Chondrocyte (in vitro differentiated cells): ENCODE measurements at places on chromosomes 12 and 14.
A peak's percentile ranks its signal among the peaks of the same experiment; 100 is the strongest.

DNA sequence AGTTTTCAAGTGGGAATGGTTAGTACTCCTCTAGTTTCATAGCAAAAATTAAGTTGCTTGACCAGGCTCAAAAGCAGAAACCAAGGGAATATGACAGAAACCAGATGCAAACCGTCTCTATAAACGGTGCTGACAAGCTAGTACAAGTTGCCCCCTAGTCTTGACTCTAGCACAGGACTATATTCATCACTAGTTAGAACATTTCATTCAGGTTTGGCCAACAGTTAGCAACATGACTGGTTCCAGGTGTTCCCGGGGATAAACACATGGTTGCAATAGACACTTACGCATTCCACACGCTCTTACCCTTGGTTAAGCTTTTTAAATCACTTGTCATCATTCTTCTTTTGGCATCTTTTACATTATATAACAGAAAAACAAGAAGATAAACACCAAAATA lies 103.6 kb downstream of the SCFD1 start:
- H3K36me3 ChIP-seq: peaks cover 37% of the 10 kb centered on the region
- no peak for DNase-seq
- H3K27me3 ChIP-seq: no peaks in the 10 kb centered on the region
- H3K27ac ChIP-seq: no peak overlapping the region
- no peak overlapping the region for H3K4me3 ChIP-seq
- H3K4me1 ChIP-seq: peaks cover 15% of the 10 kb centered on the region

- DNase-seq: no peak
- H3K4me1 ChIP-seq: peaks cover 17% of the 10 kb centered on the region
- H3K4me3 ChIP-seq: no peak overlapping the region
- H3K27ac ChIP-seq: no peak overlapping the region
- no peaks in the 10 kb centered on the region for H3K27me3 ChIP-seq
- no peaks in the 10 kb centered on the region for H3K36me3 ChIP-seq
Observed at GRCh38 chr12:112330706-112331105, 51.5 kb downstream of the HECTD4 start.

DNA sequence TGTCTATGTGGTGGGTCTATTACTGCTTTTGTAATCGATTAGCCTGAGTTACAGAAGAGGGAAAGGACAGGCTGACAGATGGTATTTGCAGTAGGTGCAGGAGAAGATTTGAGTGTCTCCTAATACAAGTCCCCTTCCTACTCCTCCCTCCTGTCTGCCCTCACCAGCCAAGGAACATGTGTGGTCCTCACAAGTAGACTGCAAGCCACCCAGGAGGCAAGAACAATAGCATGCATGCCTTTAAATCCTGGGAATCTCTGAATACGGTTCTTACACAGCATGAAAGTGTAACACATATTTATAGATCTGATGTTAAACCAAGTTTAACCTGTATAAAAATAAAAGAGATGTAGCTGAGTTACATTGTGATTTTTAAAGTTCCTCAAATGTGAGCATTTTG lies 117.0 kb downstream of the PTCSC3 start:
- H3K4me1 ChIP-seq: peaks cover 3% of the 10 kb centered on the region
- H3K36me3 ChIP-seq: no peaks in the 10 kb centered on the region
- DNase-seq: no peak
- H3K4me3 ChIP-seq: no peak overlapping the region
- H3K27me3 ChIP-seq: peaks cover 33% of the 10 kb centered on the region
- H3K27ac ChIP-seq: no peak overlapping the region

DNA sequence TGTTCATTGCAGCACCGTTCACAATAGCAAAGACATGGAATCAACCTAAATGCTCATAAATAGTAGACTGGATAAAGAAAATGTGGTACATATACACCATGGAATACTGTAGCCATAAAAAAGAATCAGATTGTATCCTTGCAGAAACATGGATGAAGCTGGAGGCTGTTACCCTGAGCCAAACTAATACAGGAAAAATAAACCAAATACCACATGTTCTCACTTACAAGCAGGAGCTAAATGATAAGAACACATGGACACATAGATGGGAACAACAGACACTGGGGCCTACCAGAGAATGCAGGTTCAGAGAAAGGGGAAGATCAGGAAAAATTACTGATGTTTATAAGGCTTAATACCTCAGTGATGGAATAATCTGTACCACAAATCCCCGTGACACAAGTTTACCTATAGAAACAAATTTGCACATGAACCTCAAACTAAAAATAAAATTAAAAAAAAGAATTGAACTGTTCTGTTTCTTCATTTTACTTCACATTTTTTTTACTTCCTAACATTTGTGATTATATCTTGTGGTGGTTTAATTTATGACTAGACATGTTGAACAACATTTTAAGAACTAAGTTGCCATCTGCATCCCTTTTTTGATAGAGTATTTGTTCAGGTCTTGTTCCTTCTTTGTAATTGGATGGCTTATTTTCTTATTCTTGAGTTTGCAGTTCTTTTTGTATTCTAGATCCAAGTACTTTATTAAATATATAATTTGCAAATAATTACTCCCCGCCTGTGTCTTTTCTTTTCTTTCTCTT lies 835.2 kb downstream of the FSCB start:
- H3K4me1 ChIP-seq: no peaks in the 10 kb centered on the region
- no peaks in the 10 kb centered on the region for H3K36me3 ChIP-seq
- DNase-seq: no peak
- H3K4me3 ChIP-seq: no peak overlapping the region
- no peaks in the 10 kb centered on the region for H3K27me3 ChIP-seq
- H3K27ac ChIP-seq: no peak overlapping the region

- H3K27ac ChIP-seq: no peak overlapping the region
- H3K4me3 ChIP-seq: no peak overlapping the region
- DNase-seq: no peak
- peaks cover 16% of the 10 kb centered on the region for H3K4me1 ChIP-seq
- no peaks in the 10 kb centered on the region for H3K27me3 ChIP-seq
- peaks cover 6% of the 10 kb centered on the region for H3K36me3 ChIP-seq
Observed at GRCh38 chr14:92605274-92605940, 91.8 kb downstream of the RIN3 start.

- peaks cover 20% of the 10 kb centered on the region for H3K4me1 ChIP-seq
- no peak overlapping the region for H3K27ac ChIP-seq
- DNase-seq: no peak
Observed at GRCh38 chr12:131916306-131917138, 12.6 kb upstream of the PUS1 start.

- H3K27ac ChIP-seq: no peak overlapping the region
- peaks cover 16% of the 10 kb centered on the region for H3K4me1 ChIP-seq
- no peak overlapping the region for H3K4me3 ChIP-seq
Observed at GRCh38 chr14:102218688-102219087, 79.0 kb downstream of the WDR20 start.

DNA sequence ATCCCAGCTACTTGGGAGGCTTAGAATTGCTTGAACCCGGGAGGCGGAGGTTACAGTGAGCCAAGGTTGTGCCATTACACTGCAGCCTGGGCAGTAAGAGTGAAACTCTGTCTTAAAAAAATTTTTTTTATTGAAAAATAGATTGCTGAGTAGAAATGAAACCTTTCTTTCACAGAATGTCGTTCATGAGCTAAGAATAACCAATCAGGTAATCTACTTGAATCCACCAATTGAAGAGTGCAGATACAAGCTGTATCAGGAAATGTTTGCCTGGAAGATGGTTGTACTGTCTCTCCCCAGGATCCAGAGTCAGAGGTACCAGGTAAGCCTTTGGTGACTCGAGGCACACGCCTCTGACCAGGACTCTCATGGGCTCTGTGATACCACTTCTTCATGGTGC lies 27.0 kb downstream of the DYNC1H1 start:
- no peaks in the 10 kb centered on the region for H3K4me1 ChIP-seq
- no peak overlapping the region for H3K27ac ChIP-seq
- no peak overlapping the region for H3K4me3 ChIP-seq
- DNase-seq: no peak

DNA sequence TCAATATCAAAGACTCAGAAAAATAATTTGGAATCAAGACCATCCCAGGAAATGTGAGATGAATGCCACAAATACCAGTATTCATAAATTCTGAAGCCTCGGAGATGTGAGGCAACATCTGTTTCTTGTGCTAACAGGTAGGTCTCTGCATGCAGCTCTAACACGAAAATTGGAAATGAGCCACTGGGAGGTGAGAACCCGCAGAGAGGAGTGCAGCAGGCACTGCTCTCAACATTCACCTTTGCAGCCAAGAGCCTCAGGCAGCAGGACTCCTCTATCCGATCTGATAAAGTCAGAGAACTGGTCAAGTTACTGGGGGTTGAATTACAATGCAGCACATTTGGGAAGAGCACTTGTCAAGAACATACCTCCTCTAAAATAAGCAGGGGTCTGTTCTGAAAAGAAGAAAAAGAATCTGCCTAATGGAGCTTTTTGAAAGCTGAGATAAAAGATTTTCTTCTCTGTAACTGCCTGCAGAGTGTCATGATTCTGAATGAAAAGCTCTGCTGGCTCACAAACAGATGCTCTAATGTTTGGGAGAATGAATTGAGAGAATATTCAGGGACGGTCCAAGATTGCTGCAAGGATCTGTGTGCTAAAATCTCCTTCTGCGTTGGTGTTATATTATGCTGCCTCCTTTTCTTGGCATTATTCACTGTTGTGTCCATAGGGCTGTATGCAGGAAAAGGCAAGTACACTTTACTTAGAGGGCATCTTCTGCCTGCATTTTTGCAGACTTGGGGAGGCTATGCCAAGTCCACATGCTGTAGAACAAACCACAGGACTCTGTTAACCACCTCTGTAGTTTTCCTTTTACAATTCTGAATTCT lies 209.6 kb upstream of the KRR1 start:
- H3K27ac ChIP-seq: no peak overlapping the region
- no peaks in the 10 kb centered on the region for H3K27me3 ChIP-seq
- peaks cover 48% of the 10 kb centered on the region for H3K4me1 ChIP-seq
- H3K4me3 ChIP-seq: no peak overlapping the region
- no peak for DNase-seq
- no peaks in the 10 kb centered on the region for H3K36me3 ChIP-seq

GRCh38 chr12:48291511-48291910 lies 59.2 kb downstream of the ZNF641 start:
- H3K27me3 ChIP-seq: peaks cover 18% of the 10 kb centered on the region
- no peak for DNase-seq
- H3K4me1 ChIP-seq: peaks cover 3% of the 10 kb centered on the region
- H3K4me3 ChIP-seq: no peak overlapping the region
- no peak overlapping the region for H3K27ac ChIP-seq

- H3K27me3 ChIP-seq: no peaks in the 10 kb centered on the region
- no peak overlapping the region for H3K27ac ChIP-seq
- DNase-seq: no peak
- H3K4me3 ChIP-seq: no peak overlapping the region
- H3K4me1 ChIP-seq: no peaks in the 10 kb centered on the region
- no peaks in the 10 kb centered on the region for H3K36me3 ChIP-seq
Observed at GRCh38 chr12:89260841-89261637, 91.3 kb downstream of the DUSP6 start.

DNA sequence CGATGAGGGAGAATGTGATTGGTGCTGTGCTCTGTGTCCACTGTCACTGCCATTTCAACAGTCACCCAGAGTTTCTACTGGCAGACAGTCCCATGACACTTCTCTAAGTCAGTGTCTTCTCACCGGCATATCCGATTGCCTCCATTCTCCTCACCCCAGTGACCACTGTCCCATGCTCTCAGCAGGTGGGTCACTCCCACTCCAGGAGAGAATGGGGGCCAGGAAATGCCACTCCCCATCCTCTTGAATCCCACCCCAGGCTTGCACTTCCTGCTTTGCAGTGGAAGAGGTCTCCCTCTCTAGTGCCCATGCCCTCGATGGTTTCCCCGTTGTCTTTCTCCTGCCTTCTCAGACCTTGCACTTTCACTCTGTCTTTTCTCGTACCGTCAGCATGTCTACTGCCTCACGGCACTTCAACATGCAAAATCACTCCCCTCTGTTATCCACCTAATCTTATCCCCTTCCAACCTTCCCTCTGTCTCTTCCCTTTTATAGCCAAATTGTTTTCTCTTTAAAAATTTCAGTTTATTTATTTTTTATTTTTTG lies 2.2 kb upstream of the EP400 start:
- no peak for DNase-seq
- H3K4me1 ChIP-seq: peaks cover 14% of the 10 kb centered on the region
- H3K4me3 ChIP-seq: no peak overlapping the region
- no peaks in the 10 kb centered on the region for H3K27me3 ChIP-seq
- H3K36me3 ChIP-seq: peaks cover 6% of the 10 kb centered on the region
- peak overlapping the region; percentile 61 for H3K27ac ChIP-seq

- no peak for DNase-seq
- H3K36me3 ChIP-seq: no peaks in the 10 kb centered on the region
- H3K4me3 ChIP-seq: no peak overlapping the region
- H3K4me1 ChIP-seq: peaks cover 5% of the 10 kb centered on the region
- H3K27ac ChIP-seq: no peak overlapping the region
Observed at GRCh38 chr14:76727384-76727783, 33.9 kb upstream of the VASH1 start.
